AG04450 (cell line): ENCODE measurements at places on chromosomes 4 and X.

DNA sequence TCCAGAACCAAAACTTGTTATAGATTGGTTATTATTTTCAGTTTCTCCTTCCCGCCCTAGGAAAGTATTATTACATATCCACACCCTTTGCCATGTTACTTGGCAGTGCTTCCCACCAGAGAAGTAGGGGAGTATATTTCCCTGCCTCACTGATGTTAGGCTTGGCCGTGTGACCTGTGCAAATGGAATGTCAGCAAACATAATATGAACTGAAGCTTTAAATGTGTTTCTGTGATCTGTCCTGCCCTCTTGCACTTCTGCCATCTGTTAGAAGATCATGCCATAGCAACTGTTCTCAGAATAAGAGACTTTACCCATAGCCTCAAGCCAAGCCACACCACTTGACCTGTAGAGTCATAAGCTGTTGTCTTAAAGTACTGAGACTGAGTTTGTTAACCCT lies 36.7 kb upstream of the NEUROG2 start:
- DNase-seq = peak; percentile 33

- no peak for DNase-seq
Measured at GRCh38 chr4:174460684-174461083, 61.6 kb downstream of the HPGD start.

DNA sequence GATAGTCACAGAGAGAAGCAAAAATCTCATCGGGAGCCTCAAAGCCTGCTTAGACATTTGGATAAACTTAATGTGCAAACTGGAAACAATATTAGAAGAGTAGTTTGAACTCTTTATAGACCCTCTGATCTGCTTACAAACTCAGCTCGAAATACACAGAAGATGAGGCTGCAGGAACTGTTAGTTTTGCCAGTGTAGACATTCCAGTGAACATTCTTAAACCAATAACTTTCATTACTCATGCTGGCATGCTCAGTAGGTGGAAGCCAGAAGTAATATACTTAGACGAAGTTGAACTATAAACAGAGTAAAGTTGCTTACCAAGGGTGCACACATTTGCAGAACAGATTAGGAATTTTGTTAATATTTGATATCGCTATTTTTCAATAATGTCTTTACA lies 303.5 kb downstream of the ANKRD50 start:
- no peak for DNase-seq

- no peak for DNase-seq
Measured at GRCh38 chr4:7705062-7705461, 234.6 kb downstream of the AFAP1 start.

DNA sequence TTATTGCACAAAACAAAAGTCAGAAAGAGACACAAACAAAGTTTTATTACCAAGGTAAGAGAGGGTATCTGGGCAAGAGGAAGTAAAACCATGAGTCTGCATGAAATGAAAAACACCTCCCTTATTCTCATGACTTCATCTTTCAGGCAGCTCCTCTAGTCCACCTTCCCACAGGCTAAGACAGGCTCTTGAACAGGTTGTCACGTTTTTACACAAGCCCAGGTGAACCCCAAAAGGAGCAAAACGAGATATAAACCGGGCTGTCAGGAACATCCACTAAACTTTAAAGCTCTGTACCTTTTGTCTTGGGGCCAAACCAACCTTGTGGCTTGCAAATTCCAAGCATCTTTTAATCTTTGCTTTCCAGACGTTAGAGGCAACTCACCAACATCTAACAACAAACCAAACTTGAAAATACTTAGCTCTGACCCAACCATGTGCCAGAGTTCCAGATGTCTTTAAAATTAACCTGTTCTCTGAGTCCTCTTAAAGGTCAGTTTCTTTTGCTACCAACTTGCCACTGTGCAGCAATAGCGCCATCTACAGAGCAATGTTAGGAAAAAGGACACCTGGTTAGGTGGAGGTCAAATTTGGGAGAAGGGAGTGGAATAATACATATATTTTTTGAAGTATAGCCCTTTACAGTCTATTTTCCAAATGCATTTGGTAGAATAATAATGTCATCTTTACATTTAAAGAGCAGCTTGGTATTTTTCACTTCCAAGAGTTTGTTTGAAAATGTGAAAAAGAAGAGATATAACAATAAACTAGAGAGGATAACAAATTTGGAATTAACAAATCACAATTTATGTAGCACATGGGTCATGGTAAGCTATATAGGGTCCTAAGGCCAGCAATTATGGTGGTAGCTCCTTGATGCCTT lies 73.1 kb downstream of the QRFPR start:
- no peak for DNase-seq

- no peak for DNase-seq
Measured at GRCh38 chrX:43405191-43405590, 250.9 kb upstream of the MAOA start.

DNA sequence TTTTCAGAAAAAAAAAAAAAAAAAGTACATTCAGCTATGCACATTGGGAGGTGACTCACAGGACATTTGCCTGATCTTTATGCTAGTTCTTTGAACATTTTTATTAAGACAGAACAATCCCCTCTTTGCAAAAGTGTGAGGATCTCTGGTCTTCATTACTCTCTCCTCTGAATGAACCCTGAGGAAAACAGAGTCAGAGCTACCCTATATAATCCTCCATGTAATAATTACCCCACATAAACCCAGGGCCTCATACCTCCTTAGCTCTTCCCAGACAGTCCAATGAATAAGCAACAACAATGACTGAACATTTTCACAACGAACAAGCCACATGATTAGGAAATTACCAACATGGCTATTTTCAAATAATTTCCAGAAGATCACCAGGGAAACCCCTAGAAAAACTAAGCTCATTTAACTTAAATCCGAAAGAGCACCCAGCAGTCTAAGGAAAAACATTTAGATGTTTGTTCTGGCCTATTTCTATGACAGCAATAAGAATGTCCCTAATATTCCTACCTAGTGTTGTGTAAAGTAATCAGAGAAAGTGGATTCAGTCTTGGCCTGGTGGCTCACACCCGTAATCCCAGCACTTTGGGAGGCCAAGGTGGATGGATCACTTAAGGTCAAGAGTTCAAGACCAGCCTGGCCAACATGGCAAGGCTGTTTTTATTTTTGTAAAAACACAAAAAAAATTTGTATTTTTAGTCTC lies 37.8 kb downstream of the TBC1D9 start:
- no peak for DNase-seq

DNA sequence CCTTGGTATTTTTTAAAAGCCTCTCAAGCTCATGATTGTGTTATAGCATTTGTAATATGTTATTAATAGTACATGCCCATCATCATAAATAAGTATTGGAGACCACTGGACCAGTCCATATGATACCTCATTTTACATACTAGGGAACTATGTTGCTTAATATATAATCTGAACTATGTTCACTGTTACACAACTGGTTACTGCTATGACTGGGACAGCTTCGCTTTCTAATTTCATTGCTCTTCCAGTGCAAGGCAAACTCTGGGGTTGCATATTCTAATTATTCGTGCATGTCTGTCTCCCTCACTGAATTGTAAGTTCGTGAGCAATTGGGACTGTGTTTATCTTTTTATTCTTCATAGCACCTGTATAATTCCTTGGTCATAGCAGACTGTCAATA lies 330.5 kb downstream of the RAPGEF2 start:
- DNase-seq = no peak

DNA sequence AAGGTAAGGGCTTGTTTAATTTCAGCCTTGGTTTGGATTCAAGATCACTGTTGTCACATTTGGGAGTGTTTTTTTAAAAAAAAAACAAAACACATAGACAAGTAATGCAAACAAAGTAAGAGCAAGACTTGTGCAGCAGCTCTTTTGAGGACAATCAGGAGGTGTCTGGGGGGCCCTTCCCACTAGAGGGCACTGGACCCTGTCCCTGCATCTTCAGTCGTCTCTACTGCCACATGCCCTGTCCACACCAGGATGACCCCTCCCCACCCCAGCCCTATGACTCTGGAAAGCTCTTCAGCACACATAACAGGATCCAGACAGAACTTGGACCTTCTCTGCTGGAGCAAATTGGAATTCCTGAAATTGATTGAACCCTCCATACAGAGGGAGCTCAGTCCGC lies 71.0 kb downstream of the USP46 start:
- no peak for DNase-seq

GRCh38 chr4:122121593-122121992 lies 30.5 kb upstream of the BLTP1 start:
- no peak for DNase-seq

DNA sequence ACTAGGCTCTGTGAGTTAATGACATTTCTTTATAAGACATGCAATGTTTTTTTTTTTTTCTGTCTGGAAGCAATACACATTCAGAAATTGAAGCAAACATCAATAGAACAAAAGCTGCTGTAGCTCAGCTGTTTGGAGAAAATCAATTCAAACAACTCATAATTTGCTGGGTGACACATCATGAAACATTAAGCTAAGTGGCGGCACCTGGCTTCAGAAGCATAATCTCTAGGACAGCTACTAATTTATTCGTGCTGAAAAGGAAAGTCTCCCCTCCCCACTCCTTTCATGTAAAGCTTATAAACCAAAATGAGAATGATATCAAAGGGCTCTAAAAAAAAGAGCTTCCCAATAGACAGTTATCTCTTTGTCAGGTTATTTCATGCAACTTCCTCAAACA lies 73.9 kb downstream of the LUZP4 start:
- no peak for DNase-seq

- DNase-seq = no peak
Measured at GRCh38 chr4:115781528-115782146, 668.2 kb upstream of the NDST4 start.

DNA sequence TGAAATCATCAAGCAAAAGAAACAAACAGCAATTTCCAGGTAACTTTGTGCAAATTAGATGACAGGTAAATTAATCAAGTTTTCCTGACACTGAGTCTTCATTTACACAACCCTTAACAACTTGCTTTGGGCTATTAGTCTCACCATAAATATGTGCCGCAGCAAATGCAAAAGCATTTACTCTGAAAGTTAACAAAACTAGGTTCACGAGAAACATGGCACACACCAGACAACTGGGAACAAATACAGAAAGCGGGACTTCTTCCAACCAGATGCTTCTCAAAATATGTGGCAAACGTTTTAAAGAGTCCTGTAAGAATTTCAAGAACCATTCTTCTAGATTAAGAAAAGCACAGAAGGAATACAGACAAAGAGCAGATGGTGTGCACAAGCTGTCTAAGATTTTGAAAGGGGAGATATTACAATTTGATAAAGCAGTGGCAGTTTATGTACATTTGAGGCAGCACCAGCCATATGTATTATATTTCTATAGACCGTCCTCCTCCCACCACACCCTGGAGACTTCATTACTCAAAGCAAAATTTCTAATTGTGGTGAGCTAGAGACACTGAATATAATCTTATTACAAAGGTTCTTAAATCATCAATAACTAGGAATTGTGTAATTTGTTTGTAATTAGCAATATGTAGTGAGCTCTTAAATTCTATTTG lies 192.5 kb upstream of the ADAMTS3 start:
- no peak for DNase-seq

GRCh38 chr4:24765376-24765988 lies 29.9 kb upstream of the SOD3 start:
- DNase-seq = peak; percentile 60

GRCh38 chr4:123631786-123632692 lies 235.4 kb downstream of the SPRY1 start:
- no peak for DNase-seq

- DNase-seq = no peak
Measured at GRCh38 chrX:13085526-13085925, 41.1 kb upstream of the FAM9C start.

DNA sequence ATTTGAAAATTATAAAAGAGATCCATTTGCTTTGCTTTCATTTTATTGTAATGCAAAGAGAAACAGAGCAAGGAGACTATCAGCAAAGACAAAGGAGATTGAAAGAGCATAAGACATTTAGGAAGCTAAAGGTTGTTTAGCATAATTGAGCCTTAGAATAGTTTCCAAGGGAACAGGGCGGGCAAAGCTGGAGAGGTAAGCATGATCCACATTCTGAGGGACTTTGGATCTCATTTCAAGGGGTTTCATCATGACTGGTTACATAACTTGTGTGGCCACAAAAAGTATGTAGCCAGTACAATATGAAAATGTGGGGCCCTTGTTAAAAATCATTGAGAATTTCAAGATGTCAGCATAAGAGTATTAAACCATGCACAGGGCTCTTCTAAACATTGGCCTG lies 406.5 kb downstream of the RPA4 start:
- DNase-seq = no peak

DNA sequence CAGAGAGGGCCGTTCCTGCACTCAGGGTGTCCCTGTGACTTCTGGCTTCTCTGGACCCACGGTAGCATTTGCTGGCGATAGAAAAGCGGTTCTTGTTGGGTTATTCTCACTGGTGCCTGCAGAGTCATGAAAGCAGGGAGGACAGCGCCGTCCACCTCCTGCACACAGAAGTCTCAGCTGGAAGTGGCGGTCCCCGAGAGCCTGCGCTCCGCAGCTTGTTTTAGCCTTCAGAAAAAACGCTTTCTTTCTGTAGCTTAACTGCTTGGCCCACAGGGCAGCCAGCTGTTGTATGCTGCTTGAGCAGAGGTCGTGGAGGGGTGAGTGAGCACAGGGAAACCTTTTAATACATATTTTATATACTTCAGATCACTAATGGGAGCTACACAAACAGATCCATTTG lies 400.7 kb upstream of the FAT1 start:
- no peak for DNase-seq

DNA sequence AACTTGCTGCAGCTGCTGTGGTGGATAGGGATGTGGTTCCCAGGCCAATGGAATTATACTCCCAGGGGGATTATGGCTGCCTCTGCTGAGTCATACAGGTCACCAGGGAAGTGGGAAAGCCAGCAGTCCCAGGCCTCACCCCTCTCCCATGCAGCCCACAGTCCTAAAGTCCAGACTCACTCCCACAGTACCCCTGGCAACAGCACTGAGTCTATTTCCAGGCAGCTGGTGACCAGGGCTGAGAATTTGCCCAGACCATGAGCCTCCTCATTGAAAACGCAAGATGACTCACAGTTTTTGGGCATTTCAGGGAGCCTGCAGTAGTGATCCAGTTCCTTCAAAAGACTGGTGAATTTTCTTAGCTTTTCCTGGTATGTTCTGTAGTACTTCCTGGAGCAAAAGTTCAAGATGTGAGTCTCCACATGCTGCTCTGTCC lies 137.6 kb downstream of the NPNT start:
- DNase-seq = no peak

DNA sequence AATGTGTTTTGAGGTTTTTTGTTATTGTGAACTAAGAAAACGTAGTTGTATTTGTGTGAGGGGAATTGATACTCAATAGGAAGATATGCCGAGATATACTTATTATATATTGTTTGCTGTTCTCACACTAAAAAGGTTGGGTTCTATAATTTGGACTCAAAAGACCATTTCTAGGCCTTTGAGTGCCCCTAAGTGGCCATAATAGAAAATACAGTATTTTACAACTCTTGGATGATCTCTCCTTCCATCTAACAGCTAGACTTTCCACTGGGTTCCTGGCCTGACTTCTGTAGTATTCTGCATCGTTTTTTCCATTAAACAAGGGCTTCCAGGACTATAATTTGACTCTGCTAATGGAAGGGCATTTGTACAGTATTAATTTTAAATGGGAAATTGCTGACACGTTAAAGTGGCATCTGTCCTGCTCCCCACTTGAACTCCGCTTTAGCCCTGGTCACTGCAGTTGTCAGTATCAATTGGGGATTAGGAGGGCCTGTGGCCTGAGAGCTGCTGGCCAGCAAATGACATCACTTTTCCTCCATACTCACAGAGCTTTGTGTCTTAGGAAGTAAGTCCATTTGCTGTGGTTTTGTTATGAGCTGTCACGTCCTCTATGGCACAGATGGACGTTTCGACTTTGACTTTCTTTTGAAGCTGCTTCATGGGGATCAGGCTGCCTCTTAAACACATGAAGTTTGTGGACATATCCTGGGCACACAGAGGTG lies 176.9 kb downstream of the SLIT2 start:
- no peak for DNase-seq
